ENCODE measurements at places on chromosomes 13 and 19.

DNA sequence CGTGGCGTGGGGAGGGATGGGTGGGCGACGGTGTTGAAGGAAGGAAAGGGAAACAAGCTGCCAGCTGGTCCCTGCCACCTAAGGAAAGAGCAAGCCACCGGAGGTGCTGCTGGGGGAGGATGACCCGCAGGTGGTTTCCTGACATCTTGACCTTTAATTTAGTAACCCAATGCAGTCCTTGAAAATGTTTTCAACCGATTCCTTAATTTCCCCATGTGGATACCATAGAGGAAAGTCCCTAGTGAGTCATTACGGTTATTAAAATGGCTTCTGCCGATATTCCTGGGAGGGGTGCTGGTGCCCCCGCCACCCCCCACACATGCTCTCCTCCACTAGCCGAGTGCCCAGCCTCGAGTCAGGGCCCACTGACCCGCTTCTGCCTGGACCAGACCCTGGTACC lies 6.3 kb upstream of the ANKRD10 start:
- no peak for DNase-seq

- no peak for DNase-seq
Observed at GRCh38 chr19:50537769-50538230, 24.1 kb upstream of the ASPDH start.

GRCh38 chr13:103716718-103717117 lies 650.5 kb upstream of the SLC10A2 start:
- DNase-seq, result no peak

GRCh38 chr19:14440049-14440448 lies 6.9 kb downstream of the PKN1 start:
- no peak for DNase-seq

GRCh38 chr19:30387311-30388115 lies 15.3 kb downstream of the ZNF536 start:
- DNase-seq, result no peak

- no peak for DNase-seq
Observed at GRCh38 chr19:32828643-32829344, 40.8 kb downstream of the SLC7A9 start.

- no peak for DNase-seq
Observed at GRCh38 chr13:35984287-35984686, 146.9 kb downstream of the DCLK1 start.

DNA sequence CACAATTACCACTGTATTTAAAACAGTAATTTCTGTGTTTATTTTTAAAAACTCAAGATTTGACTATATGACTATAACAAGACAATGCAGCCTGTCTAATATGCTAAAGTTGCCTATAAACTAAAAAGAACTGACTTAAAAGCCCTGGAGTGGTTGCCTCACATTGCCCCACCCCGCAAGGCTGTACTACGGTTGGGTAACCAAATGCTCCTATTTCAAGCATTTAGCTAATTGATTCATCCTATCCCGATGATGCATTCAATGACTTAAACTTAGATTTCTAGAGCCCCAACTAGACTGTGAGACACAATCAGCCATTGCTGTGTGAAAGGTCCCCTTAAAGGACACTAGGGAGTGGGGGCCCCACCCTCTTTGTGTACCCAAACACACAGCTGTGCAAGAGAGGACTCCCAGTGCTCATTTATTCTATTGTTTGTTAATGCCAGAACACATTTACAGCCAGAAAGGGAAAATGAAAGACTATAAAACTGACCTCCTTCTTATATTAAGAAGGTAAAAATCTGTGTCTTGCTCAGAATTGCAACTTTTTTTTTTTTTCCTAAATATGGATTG lies 66.9 kb downstream of the MIPEP start:
- no peak for DNase-seq

DNA sequence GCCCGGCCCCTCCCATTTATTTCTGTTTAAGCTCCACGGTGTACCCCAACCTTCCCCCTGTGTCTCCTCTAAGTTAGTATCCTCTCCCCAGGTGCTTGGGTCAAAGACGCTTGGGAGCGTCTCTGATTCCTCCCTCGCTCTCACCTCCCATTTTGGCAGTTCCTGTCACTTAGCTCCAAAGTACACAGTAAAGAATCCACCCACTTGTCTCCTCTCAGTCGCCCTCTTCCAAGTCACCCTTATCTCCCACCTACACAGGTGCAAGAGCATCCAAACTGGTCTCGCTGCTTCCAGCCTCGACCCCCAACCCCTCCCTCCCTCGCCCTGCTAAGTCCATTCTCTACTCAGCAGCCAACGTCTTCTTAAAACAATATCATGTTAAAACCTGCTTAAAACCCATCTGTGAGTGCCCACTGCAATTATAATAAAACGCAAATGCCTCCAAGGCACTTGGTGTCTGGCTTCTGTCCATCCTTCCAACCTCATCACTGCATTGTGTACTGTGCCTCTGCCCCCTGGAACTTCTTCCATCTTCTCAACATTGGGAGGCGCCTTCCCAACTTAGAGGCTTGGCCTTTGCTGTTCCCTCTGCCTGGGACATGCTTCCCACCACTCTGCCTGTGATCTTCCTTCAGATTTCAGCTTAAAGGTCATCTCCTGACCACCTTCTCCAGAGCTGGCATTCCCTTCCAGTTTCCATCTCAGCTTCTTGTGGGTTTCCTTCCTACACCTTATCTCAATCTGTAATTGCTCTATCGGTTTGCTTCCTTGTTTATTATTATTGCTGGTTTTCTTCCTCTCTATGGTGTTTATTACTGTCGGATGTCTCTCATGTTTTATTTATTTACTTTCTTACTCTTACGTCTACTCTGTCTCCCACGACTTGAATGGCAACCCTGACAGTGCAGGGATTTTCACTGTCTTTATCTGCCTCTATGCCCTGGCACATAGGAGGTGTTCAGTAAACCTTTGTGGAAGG lies 9.5 kb upstream of the KLK14 start:
- no peak for DNase-seq

DNA sequence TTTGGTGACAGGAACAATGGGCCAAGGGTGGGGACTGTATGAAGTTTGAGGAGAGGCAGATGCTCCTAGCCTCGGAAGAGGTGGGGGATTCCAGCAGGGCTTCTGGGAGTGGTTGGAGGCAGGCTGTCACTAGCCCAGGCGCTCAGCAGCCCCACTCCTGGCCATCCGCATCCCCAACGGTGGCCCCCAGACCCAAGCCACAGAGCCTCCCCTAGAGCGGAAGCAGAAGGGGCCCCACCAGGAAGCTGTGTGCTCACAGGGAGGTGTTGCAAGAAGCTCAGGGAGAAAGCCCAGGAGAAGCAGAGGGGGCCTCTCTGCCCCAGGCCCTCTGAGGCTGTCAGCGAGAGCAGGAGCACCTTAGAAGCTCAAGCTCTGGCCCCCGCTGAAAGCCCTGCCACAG lies 8.3 kb downstream of the PRAM1 start:
- no peak for DNase-seq

DNA sequence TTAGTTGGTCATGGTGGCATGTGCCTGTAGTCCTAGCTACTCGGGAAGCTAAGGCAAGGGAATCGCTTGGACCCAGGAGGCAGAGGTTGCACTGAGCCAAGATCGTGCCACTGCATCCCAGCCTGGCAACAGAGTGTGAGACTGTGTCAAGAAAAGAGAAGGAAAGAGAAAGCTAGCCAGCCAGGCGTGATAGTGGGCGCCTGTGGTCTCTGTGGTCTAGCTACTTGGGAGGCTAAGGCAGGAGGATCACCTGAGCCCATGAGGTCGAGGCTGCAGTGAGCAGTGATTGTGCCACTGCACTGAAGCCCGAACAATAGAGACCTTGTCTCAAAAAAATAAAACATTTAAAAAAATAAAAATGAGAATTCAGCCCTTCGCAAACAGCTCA lies 33.3 kb downstream of the TIMM13 start:
- no peak for DNase-seq

DNA sequence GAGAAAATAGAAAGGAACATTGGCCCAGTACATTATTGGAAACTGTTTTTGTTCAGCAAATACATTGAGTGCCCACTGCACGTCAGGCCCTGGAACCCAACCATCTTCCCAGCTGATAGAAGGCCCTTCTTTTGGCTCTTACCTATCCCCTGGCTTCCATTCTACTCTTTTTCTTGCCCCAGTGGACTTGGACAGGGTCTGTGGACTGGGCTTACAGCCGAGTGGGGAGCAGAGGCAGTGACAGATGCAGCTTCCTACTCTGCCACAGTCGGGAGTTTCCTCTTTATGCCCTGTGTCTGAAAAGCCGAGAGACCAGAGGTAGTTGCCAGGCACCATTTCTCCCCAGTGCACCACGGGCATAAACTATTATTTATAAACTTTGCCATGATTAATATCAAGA lies 70.4 kb downstream of the ARHGAP35 start:
- DNase-seq, result no peak

DNA sequence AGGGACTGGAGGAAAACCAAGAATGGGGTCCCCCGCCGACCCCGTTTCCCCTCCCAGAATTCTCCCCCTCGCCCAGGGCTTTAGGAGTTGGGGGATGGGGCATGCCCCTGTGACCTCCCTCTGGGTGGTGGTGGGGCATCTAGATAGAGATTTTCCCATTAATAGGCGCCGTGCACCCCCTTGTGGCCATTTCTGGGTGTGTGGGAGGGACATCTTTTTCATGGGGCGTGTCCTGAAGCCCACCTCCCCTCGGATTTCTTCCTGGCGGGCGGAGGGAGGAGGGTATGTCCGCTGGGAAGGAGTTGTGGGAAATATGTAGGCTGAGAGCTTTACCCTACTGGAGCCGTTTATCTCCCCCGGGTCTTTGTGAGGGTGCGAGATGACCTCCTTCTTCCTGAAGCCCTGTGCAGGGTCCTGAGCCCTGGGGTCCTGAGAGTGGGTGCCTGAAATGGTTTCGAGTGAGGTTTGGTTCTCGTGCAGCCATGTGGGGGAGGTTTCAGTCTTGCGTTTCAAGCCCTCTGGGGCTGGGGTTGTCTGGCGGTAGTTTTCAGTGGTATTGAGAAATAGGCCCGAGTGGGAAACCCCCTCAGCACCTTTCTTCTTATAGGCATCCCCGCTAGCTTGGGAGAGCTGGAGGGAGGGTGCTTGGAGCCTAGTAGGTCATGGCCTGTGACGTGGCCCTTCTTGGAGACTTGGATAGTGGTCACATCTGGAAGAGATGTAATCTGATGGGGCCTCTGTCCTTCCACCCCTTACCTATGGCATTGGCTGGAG lies 1.0 kb downstream of the PRMT1 start:
- DNase-seq, result peak; percentile 40

DNA sequence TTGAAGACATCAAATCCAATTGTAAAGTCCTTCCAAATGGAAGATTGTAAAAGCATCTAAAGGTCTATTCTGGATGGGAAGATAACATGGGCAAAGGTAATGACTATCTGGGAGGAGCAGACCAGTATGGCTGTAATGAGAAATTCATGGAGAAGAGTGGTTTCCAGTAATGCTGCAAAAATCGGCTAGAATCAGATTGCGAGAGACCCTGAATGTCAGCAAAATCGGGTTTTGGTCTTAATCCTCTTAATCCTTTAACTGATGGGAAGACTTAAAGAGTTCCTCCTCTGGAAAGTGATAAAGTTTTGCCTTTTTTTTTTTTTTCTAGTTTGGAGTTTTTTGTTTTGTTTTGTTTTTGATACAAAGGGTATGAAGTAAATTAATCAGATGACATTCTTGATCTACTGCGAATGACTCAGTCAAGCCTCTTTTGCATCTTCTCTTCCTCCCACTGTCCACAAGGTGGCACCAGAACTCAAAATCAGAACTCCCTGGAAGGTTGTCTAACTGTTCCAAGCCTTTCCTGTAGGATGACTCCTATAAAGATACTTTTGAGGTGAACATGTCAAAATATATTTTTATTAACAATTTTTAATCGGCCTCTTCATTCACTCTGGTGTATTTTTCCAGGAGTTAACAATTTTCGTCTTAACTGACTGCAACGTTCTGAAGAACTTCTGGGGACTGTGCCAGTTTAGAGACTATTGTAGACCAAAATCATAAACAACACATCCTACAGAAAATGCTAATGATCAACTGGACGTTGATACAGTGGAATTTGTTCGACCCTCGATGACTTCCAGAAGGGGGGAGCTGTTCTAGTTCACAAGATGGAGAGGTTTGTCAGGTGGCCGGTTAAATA lies 213.3 kb upstream of the MIR17HG start:
- no peak for DNase-seq

GRCh38 chr13:26497968-26498511 lies 59.4 kb upstream of the WASF3 start:
- no peak for DNase-seq

GRCh38 chr19:29760752-29761502 lies 45.9 kb upstream of the C19orf12 start:
- no peak for DNase-seq

DNA sequence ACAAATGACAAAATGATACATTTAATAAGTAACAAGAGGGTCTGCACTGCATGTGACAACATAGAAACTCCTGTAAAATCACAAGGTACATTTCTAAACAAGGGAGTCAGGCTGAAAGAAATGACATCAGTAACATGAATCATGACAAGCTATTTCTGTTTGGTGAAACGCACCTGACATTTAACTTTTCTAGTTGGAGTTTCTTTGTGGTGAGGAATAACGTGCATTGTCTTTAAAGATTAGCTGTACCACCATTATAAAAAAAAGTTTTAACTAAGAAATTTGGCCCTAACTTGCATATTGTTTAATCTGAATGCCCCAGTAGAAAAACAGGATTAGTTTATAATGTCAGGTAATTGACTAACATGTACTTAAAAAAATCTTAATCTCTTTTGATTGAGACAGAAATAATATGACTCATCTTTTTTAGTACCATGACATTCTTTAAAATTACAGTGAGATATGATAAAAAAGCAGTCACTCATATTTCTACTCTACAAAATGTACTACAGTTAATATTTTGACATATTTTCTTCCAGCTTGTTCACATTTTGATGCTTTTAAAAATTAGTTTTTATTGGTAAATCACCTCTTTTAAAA lies 418.2 kb downstream of the KLF12 start:
- no peak for DNase-seq

DNA sequence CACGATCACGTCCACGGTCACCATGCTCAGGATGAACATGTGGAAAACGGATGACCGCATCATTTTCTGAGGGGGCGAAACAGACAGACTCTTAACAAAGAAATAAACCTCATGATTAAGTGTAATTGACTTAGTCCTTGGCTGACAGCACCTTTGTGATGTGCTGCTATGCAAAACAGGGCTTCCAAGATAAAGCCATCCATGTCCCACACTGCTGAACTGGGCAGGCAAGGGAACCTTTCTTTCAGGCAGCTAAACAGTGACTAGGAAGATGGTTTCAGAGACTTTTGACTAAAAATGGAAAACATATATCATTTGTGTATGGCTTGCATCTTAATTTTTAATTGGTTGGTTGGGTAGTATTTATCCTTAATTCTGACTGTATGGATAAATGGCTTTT lies 157.8 kb downstream of the NALCN start:
- DNase-seq, result no peak
